ENCODE measurements at places on chromosomes 4 and X.

DNA sequence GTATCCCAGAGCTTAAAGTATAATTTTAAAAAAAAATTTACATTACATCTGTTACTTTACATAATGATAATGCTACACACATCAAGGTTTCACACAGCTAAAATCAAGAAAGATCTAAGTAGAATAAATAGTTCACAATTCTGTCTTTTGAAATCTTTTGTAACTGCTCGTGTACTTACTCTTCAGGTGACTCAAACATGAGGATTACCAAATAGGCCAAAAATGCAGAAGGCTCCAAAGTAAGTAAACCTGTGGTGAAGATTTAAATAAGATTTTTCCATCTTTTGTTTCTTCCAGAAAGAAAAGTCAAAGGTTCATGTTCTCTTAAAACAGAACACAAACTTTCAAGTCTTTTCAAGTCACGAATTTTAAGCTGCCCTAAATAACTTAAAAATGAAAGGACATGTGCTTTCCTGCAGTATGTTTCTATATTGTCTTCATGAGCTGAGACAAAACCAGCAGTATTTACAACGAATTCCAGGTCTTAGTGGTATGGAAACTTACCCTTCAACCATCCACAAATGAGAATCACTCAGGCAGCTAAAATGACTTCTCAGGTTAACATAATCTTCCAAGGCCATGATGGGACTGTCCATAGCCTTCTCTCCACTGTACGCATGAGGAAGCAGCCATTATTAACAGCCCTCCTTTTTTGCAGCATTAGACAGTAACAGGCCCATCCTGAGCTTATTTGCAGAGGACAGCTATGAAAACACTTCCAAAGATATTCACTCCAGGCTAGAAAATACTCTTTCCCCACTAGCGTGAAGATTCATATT is 172.8 kb upstream of the EDNRA start:
- DNase-seq: no peak

DNA sequence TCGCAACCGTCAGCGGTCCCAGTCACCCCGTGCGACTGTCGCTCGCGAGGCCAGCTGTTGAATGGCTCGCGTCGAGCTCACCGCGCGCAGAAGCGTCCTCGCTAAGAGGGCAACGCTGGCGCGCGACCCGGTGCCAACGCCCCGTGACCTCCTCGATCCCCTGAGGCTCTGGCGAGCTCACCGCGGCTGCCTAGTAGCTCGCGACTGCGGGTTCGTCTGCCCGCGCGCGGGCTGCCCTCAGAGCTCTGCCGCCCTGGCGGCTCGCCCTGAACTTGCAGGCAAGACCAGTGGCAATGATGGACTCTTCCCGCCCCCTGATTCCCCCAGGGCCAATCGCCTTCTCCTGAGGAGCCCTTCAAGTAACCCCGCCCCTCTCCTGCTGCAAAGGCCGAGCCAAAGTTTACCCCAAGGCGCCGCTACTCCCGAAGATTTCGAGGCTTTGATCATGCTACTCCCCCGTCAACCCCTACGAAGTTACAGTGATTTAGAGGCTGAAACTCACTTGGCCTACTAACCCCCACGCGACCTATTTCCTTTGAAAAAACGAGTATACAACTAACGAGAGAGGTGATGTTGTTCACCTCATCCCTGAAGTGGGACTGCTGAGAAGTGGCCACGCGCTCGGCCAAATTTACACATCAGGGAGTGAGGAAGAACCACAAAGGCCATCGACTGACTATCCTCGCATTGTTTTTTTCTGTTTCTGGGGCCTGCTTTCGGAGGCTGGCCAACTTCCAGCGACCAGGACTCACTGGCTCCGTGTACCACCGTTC is 37.5 kb downstream of the PGRMC1 start:
- DNase-seq: peak; percentile 39

DNA sequence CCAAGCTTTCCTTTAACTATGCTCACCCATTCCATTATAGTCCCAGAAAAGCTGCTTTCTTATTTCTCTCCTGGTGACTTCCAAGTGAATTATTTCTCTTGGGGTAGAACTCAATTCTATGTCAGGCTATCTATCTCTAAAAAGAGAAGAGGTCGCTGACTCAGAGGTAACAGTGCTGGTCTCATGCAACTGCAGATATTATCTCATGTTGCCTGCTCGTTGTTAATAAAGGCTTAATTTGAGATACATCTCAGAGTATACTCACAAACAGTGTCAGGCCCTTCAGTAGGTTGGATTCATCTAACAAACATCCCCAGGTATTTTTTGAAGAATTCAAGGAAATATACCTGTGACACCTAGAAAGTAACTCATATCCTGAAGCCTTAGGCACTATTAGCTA is 2.7 kb downstream of the TMEM154 start:
- no peak for DNase-seq

GRCh38 chr4:3311489-3312171 is 18.8 kb downstream of the RGS12 start:
- DNase-seq: no peak

DNA sequence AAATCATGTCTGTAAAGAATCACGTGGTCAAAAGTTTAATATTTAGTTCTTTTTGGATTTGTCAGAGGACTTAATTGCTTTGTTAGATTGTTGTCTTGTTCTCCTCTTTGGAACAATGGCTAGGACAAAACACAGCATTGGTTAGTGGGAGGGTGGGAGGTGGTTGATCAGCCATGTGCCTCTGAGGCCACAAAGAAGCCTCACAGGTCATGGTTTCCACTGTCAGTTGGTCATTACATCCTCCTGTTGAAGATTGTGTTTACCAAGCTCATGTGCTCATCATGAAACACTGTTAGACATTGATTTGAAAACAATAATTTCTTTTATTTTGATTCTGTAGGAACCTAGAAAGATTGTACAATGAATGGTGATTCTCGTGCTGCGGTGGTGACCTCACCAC is 31.9 kb downstream of the ADD1 start:
- DNase-seq: no peak

Measured in right hindlimb (tissue), 1 donor.